ENCODE measurements at places on chromosomes 4 and X. TPM values are rescaled to one million over a fixed set of nuclear protein-coding genes. Genes with fewer than 3 reads are reported as not detected.
A peak's percentile ranks its signal among the peaks of the same experiment; 100 is the strongest.

DNA sequence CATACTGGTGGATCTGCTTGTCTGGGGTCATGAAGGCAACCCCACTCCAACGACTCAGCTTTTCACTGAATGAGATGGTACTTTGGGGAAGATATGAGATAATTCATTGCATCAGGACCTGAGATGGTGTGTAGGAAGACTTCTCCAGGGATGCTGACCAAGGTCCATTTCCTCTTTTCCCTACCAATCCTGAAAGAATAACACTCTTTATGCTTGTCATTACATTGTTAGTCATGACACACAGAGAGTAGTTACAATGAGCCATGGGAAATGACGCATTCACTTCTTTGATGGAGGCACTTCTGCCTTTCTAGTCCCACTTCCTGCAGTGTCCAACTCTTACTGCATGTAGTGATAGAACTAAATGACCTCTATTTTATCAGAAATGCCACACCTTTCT, 58.6 kb downstream of the AREG start:
- DNase-seq = no peak
- no peaks in the 10 kb centered on the region for H3K4me1 ChIP-seq
- H3K27ac ChIP-seq = no peak overlapping the region
- no peaks in the 10 kb centered on the region for H3K36me3 ChIP-seq
- H3K27me3 ChIP-seq = no peaks in the 10 kb centered on the region
- H3K4me3 ChIP-seq = no peak overlapping the region

- no peaks in the 10 kb centered on the region for H3K27me3 ChIP-seq
- peak overlapping the region; percentile 16 for H3K4me3 ChIP-seq
- no peak for DNase-seq
- H3K27ac ChIP-seq = peak overlapping the region; percentile 82
These were observed 98.2 kb downstream of the KLHL8 start for GRCh38 chr4:87122252-87122651.

DNA sequence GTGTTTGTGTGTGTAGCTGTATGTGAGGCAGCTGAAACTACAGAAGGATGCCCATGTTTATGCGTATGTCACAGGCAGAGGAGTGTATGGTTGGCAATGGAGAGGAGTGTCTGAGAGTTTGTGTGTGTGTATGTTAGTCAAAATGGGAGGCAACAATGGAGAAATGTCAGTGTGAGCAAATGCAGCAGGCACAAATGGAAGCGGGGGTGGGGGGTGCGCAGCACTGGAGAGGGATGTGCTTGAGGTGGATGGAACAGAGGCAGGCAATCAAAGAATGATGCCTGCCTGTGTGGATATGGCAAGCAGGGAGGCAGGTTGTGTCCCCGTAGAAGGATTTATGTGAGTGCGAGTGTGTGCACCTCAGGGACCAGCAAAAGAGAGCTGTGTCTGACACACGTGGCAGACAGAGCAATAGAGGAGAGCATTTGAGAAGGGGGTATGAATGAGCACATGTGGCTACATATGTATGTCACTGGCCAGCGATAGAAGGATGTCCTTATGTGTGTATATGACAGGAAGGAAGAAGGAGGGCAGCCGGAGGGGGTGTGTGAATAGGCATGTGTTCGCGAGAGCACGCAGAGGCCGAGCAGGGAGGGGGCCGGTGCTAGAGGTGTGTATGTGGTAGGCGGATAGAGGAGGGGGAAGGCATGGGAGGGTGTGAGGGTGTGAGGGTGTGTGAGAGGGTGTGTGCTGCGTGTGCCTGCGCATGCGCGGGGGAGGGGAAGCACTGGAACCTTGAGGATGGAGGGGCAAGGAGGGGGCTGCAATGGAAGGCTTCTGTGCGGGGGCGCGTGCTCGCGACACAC, 1.1 kb downstream of the PJA1 start:
- DNase-seq = no peak
- peak overlapping the region; percentile 67 for H3K4me3 ChIP-seq
- H3K36me3 ChIP-seq = no peaks in the 10 kb centered on the region
- H3K27me3 ChIP-seq = peaks cover 42% of the 10 kb centered on the region
- H3K27ac ChIP-seq = peak overlapping the region; percentile 75

DNA sequence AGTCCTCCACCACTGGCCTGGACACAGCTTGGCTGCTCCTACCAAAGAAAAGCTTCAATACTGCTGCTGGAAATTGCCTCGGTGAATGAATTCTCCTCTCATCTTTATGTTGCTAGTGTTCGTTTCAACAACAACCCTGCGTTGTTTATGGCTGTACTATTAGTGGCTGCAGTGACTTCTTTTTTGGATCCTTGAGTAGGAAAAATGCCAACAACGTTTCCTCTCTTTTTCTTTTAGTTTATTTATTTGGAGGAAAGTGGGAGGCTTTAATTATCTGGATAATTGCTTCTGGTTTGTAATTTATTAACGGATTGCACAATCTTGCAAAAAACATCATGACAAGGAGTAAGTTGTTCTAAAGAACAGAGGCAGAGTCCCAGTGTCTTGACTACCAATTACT, 464.1 kb upstream of the TRAM1L1 start:
- no peaks in the 10 kb centered on the region for H3K27me3 ChIP-seq
- no peak overlapping the region for H3K27ac ChIP-seq
- H3K36me3 ChIP-seq = no peaks in the 10 kb centered on the region
- DNase-seq = no peak
- no peak overlapping the region for H3K4me3 ChIP-seq
- no peaks in the 10 kb centered on the region for H3K4me1 ChIP-seq

DNA sequence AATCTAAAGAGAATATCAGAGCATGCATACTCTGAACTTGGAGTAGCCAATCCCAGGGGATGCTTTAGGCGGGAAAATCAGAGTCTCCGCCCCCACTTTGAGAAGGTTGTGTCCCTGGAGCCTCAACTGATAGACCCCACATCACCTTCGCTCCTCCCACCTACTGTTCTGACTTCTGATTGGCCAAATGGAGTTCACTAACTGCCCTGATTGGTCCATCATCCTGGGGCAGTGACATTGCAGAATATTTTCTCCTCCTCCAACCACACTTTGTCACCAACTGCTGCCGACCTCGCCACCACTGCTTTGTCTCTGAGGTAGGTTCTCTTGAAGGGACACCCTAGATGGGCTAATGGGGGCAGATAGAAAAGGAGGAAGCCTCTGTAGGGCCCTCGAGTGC, 22.7 kb upstream of the SPACA5B start:
- no peaks in the 10 kb centered on the region for H3K36me3 ChIP-seq
- no peak overlapping the region for H3K27ac ChIP-seq
- peaks cover 16% of the 10 kb centered on the region for H3K27me3 ChIP-seq
- DNase-seq = no peak
- no peaks in the 10 kb centered on the region for H3K4me1 ChIP-seq

GRCh38 chr4:108559911-108560310, 60.5 kb upstream of the RPL34 start:
- no peaks in the 10 kb centered on the region for H3K27me3 ChIP-seq
- no peaks in the 10 kb centered on the region for H3K4me1 ChIP-seq
- no peak overlapping the region for H3K4me3 ChIP-seq
- no peak overlapping the region for H3K27ac ChIP-seq
- no peak for DNase-seq

- H3K27me3 ChIP-seq = no peaks in the 10 kb centered on the region
- H3K27ac ChIP-seq = no peak overlapping the region
- no peak overlapping the region for H3K4me3 ChIP-seq
- no peak for DNase-seq
- H3K4me1 ChIP-seq = peaks cover 6% of the 10 kb centered on the region
- no peaks in the 10 kb centered on the region for H3K36me3 ChIP-seq
These were observed 207.1 kb upstream of the DKK2 start for GRCh38 chr4:107243141-107243781.

- H3K27me3 ChIP-seq = no peaks in the 10 kb centered on the region
- H3K4me1 ChIP-seq = no peaks in the 10 kb centered on the region
- H3K27ac ChIP-seq = no peak overlapping the region
- DNase-seq = no peak
- no peaks in the 10 kb centered on the region for H3K36me3 ChIP-seq
These were observed 690.6 kb downstream of the DMD start for GRCh38 chrX:32520789-32521188.

The PGRMC1 gene
- total RNA-seq = 217 TPM

The SPIN2A gene
- 0.32 TPM for total RNA-seq

The ARMCX2 gene
- total RNA-seq = 40.0 TPM

The GRIPAP1 gene
- 34.1 TPM for total RNA-seq

The FUNDC1 gene
- total RNA-seq = 13.5 TPM

The MEPE gene
- not detected for total RNA-seq

The SLC10A7 gene
- total RNA-seq = 17.0 TPM
